Kidney glomerular epithelial cell (primary cell): ENCODE measurements at places on chromosomes 4 and X.

DNA sequence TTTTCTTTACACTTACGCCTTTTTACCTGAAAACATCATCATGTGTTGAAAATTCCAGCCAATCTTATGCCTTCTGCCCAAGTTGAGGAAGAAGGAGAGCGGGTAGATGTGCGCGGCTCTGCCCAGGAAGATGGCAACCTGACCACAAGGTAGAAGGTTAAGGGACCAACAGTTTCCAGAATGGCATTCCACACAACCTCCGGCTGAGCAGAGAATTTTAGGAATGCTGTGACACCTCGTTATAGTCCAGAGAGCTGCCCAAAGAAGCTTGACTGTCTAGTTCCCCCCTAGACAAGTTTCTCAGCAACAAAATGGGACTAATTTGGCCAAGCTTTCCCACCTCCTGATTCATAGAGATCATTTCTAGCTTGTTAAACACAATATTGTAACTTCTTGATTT, 75.1 kb downstream of the CHST7 start:
- peak; percentile 35 for DNase-seq

GRCh38 chrX:148804579-148805355, 304.4 kb downstream of the AFF2 start:
- DNase-seq: no peak

DNA sequence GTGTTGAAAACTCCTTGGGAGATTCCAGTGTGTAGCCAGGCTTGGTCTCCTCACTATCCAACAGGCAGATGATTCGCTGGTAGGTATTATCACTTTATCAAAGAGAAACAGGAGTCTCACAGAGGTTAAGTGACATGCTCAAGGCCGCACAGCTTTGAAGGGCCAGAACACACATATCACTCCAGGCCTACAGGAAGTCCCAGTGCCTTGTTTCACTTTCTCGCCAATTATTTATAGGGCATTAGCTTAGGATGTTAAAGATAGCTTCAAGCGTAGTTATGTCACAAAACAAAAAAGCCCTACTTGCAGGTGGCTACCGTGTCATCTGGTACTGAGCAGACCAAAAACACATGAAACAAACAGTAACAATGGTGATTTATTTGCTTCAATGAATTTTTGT, 13.2 kb downstream of the ATP8A1 start:
- no peak for DNase-seq

GRCh38 chr4:98838531-98838930, 90.4 kb downstream of the EIF4E start:
- DNase-seq: no peak

DNA sequence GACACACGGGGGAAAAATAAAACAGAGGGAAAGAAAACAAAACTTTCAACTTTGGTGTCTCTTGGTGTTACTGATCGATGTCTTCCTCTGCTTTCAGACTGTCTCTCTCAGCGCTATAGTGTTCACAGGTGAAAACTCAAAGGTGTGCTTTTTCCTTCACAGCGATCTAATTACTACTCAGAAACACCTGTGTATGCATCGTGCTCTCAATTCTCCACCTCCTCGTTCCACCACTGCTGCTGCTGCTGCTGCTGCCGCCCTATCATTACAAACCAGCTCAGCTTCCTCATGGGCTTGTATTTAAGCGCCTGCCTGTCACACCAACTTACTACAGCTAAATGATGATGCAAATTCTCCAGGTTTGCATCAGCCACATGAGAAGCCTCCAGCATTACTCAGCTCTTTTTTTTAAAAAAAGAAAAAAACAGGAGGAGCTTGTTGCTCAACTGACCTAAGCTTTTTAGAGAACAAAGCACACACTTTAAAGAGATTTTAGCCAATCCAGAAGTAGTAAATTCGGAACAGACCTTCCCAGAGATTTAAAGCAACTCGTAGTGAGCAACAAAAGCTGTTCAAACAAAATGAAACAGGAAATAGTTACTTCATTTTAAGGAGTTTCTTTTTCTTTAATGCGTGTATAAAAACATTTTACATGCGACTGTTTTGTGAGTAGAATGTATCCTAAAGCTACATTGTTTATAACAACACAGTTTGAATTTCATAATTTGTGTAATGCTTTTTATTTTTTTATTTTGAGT, at the start of gene SLC7A11:
Gene SLC7A11, minus strand, starts transcription at position 274 of the 758 bp plus-strand sequence. CDS start 280 bp downstream, outside the sequence.
- peak; percentile 98 for DNase-seq

- DNase-seq: no peak
These were observed 75.1 kb downstream of the PRKX start for GRCh38 chrX:3638280-3638873.

- no peak for DNase-seq
These were observed 49.3 kb upstream of the SLC7A11 start for GRCh38 chr4:138291431-138291830.
